Activated CD4-positive, CD25-positive, alpha-beta regulatory T cell (primary cell): ENCODE measurements at places on chromosomes 1 and 21.

DNA sequence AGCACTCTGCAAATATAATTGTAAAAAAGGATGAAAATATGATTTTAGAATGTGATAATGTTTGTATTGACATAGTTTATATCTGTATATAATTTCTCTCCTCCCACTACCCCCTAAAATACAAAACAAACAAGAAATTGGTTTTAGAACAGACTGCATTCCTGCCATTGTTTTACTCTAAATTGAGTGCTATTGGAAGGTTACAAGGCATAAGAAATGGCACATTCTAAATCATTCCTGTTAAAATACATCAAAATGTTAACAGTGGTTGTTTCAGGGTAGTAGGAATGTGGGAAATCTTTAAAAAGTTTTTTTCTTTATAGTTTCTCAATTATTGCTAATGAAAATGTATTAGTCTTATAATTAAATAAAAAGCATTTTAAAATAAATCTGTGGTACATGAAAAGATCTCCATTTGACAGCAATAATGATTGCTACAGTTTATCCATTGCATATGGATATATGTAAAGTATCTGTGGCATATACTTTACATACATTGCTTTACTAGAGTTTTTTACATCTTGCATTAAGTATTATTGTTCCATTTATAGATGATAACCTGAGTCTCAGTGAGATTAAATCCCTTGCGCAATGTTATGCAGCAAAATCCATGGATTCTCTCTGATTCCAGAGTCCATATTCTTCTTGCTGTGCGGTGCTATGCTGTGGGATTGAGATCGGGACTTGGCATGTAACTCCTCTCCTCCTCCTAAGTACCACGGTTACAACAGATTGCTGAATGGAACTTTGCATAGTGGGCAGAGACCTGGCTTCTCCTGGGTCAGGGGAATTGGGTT lies 319.8 kb downstream of the LMO4 start:
- DNase-seq = no peak

- no peak for DNase-seq
Measured at GRCh38 chr1:48023488-48023887, 26.3 kb upstream of the TRABD2B start.

GRCh38 chr1:109246141-109246551 lies 3.2 kb upstream of the CELSR2 start:
- DNase-seq = no peak

DNA sequence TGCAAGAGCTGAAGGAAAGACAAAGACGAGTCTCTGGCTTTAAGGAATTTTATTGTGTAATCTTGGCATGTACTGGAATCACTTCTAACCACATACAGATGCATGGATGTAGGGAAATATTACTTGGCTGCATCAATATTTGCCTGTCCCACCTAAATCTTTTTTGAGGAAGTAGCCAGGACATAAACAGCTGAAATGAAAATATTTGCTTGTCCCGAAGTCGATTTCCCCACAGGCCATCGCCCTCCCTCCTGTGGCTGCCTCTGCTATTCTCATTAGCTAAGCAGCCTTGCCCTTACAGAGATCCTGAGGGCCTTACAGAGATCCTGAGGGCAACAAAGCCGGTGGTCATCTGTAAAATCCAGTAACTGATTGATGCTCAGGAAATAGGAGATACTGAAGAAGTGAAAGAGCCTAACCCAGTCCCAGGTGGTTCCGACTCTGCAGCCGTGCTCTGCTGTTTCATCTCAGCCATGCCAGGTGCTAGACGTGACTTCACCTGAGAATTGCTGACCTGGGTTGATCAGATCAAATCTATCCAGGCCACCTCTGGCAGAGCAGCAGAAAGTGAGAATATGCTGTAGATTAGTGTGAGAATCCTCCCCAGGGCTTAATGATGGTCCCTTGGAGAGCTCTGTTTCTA lies 25.5 kb downstream of the MAN1C1 start:
- DNase-seq = no peak

GRCh38 chr21:37767984-37768383 lies 148.3 kb downstream of the KCNJ6 start:
- no peak for DNase-seq

DNA sequence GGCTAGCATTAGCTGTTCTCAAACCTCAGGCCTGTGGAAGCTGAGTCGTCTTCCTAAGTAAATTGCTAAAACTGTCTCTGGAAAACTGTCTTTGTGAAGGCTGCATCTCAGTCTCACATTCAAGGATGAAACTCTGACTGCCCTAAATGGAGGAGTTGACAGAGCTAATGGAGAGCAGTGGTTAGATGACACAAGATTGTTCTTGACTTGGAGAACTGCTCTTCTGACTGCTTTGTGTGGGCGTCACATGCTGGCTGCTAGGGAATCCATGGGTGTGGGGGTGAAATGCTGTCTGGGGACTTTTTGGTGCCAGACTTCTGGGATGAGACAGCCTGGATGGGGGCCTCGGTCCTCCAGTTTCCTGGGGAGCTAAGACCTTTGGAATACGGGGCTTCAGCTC lies 24.5 kb upstream of the TSPAN2 start:
- no peak for DNase-seq

DNA sequence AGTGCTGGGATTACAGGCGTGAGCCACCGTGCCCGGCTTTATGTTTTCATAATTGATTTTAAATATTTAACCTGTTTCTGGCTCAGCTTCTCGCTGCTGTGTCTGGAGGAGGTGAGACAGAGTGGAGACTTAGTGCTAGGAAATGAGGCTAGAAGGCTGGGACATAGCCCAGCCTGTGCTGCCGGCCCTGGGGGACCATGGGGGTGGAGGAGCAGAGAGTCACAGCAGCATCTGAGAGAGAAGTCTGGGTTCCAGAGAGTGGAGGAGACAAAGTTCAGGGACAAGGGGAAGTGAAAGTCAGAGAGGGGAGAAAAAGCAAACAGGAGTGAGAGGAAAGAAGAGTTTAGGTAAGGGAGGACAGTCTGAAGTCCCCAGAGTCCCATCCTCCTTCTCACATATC lies 71.9 kb downstream of the LHX9 start:
- no peak for DNase-seq

DNA sequence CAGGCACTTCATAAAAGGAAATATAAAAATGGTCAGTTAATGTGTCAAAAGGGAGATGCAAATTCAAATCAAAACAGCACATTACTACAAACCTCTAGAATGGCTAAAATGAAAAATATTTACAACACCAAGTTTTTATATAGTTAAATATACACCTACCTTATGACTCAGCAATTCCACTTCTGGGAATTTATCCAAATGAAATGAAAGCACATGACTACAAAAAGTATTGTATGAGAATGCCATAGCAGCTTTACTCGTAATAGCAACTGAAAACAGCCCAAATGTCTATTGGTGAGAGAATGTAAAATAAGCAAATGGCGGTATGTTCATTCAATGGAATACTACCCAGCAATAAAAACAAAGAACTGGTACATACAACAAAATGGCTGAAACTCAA lies 175.8 kb upstream of the SPAG17 start:
- DNase-seq = no peak

DNA sequence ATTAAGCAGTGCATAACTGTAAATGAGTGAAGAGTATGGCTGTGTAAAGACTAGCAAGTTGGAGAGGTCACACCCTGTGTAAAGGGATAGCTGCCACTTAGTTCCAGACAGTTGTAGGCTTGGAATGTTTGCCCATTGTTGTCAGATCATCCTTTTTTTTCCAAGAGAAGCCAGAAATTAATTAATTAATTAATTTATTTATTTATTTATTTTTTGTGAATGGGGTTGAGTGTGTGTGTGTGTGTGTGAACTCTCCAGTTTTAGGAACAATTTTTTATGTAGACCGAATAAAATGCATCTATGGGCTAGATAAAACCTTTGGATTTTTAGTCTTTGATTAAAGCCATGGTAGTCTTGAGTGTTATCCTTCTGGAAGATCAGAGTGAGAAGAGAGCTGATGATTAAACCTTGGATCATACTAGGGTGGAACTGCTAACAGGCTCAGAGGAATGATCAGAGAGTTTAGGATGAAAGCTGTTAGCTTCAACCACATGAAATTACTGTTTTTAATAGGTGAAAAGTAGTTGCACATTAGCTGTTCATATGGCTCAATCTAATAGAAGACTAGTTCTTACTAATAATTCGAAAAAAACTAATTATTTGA lies 58.4 kb downstream of the OSBPL9 start:
- no peak for DNase-seq

DNA sequence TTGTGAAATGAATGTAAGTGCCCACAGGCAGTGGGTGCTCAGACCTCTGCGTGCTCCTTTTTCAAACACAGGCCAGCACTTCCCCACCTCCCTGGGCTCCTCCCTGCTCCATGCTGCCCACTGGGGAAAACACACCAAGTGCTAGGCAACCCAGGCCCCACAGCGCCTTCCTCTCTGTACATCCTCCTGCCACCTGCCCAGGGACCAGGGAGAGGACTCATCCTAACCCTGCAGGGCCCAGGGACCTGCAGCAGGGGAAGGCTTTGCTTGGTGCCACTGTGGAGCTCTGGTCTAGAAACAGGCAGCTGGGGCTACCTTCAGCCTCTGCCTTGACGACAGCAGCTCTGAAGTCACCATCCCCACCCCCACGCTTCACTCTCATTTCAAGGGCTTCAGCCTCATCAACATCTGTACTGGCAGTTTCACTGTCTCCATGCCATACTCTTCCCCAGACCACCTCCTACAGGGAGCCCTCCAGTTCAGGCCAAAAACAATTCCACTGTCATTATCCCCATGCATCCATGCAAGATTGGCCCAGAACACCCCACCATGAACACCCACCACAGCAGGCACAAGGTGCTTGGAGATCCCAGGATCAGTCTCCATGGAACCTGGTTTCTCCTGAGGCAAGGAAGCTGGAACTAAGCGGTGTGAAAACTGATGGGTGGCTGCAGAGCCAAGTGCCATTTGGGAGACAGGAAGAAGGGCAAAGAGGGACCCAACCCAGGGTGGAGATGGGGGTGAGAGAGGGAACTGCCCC lies 1.1 kb downstream of the IGSF8 start:
- DNase-seq = no peak

DNA sequence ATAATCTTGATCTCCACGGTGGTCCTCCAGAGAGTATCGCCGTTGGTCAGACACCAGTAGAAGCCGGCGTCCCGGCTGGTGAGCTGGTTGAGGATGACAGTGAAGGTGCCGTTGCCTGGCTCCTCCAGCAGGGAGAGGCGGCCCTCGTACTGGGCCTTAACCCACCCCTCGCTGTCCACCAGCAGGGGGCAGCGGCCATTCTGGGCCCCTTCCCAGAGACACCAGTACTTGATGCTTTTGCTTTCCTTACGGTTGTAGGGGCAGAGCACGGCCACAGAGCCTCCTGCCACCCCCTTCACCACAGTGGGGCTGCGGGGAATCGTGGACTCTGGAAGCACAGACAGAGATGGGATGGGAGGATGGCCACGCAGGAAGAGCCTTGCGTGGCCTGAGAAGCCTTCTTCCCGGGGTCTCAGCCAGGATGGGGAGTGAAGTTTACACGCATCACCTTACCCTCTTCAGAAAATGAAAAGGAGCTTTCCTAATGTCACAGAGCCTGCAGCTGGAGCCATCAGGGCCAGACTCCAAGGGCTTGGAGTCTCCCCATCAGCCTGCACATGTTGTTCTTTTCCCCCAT lies 10.7 kb downstream of the PIGR start:
- no peak for DNase-seq

GRCh38 chr1:192343344-192343743 lies 26.6 kb downstream of the RGS21 start:
- DNase-seq = no peak

- DNase-seq = no peak
Measured at GRCh38 chr1:171794085-171794484, 12.6 kb downstream of the METTL13 start.

DNA sequence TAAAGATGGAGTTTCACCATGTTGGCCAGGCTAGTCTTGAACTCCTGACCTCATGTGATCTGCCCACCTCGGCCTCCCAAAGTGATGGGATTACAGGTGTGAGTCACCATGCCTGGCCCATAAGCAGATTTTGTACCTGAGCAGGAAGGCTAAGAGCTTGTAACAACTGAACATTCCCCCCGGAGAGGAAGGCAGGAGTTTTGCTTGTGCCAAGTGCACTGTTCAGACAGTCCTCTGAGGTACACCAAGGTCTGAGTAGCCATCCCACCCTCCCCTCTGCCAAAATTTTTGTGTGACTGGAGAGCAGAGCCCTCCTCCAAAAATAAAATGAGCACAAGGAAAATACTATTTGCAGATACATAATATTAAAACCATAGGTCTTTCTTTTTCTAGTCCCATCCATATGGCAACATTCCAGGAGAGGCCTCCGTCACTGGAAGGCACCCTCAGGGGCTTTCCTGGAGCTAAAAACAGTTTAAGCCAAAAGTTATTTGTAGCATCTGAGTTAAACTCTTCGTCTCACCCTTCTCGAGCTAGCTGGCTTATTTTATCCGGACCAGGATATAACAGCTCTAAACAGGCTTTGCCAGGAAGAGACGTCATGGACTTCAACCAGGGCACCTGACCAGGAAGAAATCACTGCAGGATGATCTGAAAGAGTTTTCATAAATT lies 27.2 kb downstream of the CAPN2 start:
- DNase-seq = no peak

DNA sequence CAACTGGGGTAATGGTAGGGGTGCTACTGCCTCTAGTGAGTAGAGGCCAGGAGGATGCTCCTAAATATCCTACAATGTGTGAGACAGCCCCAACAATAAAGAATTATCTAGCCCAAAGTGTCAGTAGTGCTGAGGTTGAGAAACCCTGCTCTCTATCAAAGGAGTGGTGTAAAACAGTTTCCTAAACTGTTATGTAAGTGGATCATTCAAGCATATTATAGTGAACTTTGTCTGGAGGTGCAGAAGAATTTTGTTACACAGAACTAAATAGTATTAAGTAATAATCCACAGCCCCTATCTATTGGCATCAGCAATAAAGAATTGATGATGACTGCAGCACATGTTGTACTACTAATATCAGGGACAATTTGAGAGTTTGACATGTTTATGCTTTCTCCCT lies 20.3 kb upstream of the TARS2 start:
- DNase-seq = no peak

DNA sequence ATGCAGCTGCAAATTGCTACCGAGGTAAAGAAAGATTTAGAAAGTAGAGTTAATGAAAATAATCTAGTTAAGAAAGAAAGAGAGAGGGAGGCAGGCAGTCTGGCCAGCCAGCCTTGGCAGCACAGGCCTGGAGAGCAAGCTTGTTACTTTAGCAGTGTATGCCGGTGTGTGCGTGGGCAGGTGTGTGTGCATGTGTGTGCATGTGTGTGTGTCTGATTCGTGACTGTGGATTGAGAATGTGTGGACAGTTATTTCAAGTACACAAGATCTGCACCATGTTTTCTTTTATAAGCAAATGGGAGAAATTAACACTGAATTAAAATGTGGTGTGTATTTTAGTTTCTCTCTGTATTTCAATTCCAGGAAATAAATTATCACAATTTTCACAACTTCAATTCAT lies 211.6 kb downstream of the DSCAM start:
- DNase-seq = no peak

DNA sequence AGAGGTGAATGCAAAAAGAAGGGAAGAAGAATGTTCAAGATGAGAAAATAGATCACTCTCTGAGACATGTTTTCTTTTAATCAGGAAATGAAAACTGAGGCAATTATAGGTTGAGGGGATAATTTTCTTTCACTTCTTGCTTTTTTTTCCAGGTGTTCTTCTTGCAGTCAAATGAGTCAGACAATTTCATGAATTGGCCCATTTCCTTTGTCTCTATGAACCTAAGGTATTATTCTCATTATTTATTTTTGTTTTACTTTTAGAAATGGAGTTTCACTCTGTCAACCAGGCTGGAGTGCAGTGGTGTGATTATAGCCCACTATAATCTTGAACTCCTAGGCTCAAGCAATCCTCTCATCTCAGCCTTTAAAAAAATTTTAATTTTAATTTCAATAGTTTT lies 3.5 kb upstream of the VASH2 start:
- no peak for DNase-seq
